ENCODE measurements at places on chromosomes 2 and 18.
A peak's percentile ranks its signal among the peaks of the same experiment; 100 is the strongest.

DNA sequence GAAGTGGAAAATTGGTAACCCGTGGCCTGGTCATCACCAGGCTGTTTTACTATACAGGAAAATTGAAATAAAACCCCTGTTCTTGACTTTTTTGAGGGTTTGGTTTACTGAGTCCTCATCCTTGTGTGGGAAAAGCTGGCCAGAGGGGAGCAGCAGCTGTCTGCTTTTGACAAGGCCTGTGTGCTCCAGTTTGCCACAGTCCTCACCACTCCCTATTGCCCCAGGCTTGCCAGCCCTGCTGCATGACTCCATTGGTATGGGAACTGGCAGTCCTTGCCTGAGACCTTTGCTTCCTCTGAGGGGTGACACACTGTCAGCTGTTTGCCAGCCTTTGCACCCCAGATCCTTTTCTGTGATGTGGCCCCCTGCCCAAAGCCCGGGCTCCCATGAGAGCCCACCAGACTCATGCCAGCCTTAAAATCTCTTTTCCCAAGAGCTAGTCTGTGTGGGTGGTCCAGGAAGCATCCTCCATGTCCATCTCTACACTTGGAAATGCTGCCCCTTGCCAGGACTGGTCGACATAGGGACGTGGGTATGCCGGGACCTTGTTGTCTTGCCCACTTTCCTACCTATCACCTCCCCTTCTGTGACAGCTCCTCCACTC lies 39.0 kb downstream of the GLI2 start:
- DNase-seq, result no peak

DNA sequence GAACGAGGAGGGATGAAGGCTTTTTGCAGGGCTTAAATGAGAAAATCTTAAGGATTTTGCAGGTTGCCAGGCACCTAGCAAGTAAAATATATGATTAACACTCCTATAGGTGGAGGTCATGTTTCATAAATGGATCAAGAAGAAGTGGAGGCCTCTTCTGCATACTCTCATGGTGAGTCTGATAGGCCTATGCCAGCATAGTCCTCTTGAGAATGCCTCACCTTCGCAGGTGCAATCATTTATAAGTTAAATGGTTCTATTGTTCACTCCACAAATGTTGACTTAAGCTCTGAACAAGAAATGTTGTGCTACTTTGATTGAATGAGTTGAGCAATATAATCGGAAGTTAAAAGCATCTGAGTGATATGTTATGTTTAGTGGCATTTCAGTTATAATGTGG lies 12.1 kb downstream of the LRRTM1 start:
- no peak for DNase-seq

GRCh38 chr2:80475970-80476369 lies 171.4 kb upstream of the LRRTM1 start:
- DNase-seq, result no peak

DNA sequence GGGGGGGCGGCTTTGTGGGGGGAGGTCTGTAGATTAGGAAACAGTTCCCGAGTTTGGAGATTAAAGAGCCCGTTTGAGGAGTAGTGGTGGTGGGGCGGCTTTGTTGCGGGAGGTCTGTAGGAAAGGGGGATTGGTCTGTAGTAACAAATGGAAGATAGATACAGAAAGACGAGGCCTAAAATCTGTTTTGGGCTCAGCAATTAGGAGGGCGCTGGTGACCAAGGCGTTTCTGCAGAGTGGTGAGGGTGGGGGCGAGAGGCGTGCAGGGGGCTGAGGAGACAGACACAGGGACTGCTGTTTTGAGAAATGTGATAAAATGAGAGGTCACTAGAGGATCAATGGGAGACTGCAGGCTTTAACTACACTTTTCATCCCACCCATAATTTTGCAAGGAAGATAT lies 1.6 kb upstream of the ADNP2 start:
- no peak for DNase-seq

GRCh38 chr2:235234736-235235135 lies 259.1 kb upstream of the AGAP1 start:
- DNase-seq, result no peak

DNA sequence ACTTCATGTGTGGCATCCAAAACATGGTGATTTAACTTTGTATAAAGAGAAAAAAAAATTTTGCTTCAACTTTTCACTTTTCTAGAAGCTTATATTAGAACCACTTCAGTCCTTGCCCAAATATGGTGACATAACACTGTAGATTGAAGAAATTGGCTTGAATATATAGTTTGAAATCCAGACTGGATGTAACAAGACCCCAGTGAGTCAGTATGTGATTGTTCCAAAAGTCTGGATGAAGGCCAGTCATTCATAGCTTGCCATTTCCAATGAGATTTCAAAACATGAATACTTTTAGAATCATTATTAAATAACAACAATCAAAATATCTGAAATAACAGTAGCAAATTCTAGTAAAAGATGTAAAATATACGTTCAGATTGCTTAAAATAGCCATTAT lies 104.8 kb upstream of the FN1 start:
- no peak for DNase-seq

DNA sequence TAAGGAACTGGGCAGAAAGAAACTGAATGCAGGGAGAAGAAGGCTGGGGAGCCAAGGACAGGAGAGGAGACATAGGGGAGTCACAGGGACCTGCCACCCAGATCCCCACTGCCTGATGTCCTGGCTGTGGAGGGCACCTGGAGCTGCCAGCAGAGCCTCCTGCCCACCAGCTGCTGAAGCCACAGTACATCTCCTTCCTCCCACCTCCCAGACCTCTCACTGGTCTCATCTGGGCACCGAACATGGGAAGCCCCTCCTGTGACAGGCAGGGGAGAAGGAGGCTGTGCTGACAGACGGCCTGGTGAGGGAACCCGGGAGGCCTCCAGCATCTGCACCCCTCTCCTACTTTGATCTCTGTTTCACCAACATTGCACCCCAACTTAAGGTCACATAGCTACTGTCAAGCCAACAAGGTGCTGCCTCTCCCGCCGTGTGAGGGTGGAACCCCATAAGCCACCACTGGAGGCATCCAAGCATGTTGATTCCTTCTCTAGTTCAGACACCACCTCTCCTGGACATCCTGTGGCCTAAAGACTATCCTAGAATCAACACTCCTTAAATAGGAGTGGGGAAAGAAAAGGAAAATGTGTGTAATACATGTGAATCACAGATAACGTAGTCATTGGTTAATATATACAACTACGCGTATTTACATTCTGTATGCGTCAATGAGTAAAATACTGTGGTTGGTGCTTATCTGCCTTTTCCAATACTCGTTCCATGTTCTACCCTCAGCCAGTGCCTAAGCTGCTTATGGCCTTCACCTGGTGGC lies 3.5 kb upstream of the RNPEPL1 start:
- DNase-seq, result no peak

DNA sequence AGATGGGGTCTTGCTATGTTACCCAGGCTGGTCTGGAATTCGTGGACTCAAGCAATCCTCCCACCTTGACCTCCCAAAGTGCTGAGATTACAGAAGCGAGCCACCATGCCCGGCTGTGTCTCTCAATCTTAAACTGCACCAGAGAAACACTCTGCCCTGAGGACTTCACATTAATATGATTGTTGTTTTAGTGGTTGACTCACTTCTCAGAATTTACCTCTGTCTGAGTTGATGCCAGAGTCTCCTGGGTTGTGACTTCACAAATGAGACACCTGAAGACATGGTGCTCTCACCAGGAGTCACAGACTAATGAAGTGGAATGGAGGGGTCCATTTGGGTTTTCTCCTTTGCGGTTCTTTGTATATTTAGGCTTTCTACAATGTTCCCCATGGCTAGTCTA lies 61.0 kb upstream of the TGIF1 start:
- DNase-seq, result no peak

- DNase-seq, result no peak
These were observed 140.3 kb downstream of the CYRIA start for GRCh38 chr2:16525265-16525887.

GRCh38 chr2:80496775-80497174 lies 192.2 kb upstream of the LRRTM1 start:
- DNase-seq, result no peak

GRCh38 chr18:10011061-10011460 lies 97.2 kb downstream of the VAPA start:
- no peak for DNase-seq

- DNase-seq, result no peak
These were observed 169.8 kb downstream of the TRIM43 start for GRCh38 chr2:95761556-95761955.

DNA sequence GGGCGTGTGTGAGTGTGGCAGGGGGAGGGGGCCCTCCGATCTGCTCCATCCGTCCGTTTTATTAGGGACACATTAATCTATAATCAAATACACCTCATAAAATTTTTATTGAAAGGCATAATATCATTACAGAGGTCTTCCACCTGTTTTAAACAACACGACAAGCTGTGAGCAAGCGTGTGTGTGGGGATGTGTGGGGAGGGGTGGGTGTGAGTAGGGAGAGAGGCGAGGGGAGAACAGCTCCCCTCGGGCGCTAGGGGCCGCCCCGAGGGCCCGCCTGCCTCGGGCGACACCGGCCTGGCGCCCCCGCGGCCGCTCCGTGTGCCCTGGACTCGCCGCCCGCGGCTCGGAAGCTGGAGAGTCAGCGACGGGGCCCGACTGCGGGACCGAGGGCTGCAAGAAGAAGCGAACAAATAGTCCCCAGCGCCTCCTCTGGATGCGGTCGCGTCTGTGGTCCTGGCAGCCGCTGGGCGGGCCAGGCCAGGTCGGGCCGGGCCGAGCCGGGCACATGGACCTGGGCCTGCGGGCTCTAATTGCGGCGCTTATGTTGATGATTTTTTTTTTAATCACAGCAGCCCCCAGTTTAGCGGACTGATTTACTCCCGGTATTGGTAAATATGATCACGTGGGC lies 352 bp upstream of the HOXD9 start:
- DNase-seq, result no peak

DNA sequence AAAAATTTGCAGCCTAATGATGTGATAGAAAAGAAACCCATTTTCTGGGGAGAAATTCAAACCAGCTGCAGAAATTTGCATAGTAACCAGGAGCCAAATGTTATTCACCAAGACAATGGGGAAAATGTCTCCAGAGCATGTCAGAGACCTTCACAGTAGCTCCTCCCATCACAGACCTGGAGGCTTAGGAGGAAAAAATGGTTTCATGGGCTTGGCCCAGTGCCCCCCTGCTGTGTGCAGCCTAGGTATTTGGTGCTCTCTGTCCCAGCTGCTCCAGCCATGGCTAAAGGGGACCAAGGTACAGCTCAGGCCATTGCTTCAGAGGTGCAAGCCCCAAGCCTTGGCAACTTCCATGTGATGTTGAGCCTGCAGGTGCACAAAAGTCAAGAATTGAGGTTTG lies 352.9 kb downstream of the PLCL1 start:
- DNase-seq, result no peak

GRCh38 chr18:76404345-76404831 lies 90.7 kb downstream of the ZNF516 start:
- no peak for DNase-seq

DNA sequence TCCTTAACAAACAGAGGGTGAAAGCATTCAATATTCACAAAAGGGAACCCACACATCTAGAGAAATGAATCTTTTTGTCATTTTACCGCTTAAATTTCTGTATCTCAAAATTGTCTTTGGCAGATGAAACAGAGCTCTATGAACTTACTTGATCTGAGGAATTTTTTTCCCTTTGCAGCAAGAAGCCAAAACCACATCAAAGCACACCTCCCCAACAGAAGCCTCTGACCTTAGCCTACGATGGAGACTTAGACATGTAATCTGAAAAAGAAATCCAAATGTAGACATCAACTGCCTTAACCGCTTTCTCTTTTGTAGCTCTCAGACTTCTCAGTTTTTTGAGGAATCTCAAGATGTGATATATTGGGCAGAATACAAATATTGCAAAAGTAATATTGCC lies 287.9 kb upstream of the HNMT start:
- no peak for DNase-seq

GRCh38 chr2:159225025-159226016 lies 61.2 kb downstream of the WDSUB1 start:
- no peak for DNase-seq

- no peak for DNase-seq
These were observed 4.3 kb downstream of the VAPA start for GRCh38 chr18:9918016-9918680.

DNA sequence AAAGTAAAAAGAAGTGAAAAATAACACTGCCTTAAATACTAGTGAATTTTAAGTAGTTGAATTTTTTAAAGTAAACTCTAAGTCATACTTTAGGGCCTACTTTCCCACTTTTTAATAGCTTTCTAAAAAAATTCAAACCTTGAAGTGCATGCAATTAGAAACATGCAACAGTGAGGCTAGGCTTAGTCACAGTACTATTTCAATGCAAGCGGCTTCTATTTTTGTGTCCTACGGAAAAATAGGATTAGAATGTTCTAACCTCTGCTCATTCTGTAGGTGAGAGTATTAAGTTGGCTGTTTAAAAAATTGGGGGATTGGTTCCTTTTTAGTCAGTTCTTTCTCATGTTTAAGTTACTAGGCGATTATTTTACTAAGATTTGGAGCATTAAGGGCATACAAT lies 39.1 kb upstream of the PSMD14 start:
- no peak for DNase-seq

DNA sequence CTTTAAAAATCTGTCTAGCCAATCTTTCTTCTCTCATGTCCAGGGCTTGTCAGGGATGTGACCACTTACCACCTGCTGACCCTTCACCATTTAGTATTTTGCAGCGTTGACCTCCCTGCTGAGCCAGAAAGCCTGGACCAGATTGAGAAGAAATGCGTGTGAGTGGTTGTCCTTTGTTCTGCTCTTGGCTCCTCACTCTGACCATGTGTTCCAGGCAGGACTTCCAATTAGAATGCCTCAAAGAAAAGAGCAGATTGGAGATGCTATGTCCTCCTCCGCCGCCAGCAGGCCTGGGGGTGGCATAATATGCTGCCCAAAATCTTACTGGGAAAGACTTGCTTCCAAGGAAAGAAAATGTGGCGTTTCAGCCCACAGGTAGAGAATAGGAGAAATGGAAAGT lies 894.1 kb downstream of the SLC4A3 start:
- no peak for DNase-seq

- DNase-seq, result peak; percentile 1
These were observed 1.7 kb upstream of the ZNF532 start for GRCh38 chr18:58862851-58863538.

DNA sequence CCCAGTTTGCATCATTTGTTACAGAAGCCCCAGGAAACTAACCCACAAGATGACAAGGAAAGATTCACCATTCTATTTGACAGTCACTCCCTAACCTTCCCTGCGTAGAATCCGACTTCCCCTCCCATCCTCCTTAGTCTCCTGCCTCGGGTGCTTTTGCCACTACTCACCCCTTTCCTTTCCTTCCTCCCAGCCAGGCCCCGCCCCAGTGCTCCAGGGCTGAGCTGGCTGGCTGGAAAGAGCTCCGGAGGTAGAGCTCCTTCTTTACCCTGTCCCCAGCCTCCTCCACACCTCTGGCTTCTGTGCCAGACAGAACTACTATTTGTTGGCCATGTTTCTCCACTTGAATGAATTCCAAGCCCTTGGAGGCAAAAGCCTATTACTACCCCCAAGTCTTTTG lies 317.6 kb upstream of the NCKAP5 start:
- DNase-seq, result no peak

Measured in activated T-cell treated with anti-CD3 and anti-CD28 coated beads for 48 hours (primary cell).